ENCODE measurements at places on chromosomes 12 and 14.

- DNase-seq = no peak
These were observed at the start of gene SERPINA3 for GRCh38 chr14:94612174-94612573. Gene SERPINA3 (plus strand): TSS chr14:94612391. CDS start chr14:94614442, 2,051 bp downstream.

DNA sequence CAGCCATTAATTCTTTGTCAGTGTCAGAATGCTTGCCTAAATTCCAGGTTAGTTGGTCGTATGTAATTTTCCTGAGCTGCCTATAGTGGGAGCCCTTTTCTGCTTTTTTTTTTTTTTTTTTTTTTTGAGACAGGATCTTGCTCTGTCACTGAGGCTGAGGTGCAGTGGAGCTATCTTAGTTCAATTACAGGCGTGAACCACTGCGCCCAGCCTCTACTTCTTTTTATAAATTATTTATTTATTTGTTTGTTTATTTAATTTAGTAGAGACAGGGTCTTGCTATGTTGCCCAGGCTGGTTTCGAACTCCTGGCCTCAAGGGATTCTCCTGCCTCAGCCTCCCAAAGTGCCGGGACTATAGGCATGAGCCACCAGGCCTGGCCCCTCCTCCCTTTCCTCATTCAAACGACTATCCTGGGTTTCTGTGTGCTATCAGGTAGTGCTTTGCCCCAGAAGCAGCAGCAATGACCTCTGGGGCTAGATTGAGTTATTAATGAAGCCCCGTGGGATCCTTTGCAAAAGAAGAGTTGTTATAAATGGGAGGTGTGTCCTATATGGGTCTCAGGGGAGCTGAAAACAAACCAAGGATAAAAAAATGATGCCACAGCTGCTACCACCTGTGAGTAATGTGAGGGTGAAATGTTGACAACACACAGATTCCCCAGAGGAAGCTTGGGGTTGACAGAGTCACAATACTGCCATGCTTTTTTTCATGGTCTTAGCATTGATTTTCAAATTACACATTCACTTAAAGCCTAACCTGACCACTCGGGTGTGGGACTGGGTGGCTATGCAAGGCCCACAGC is 34.6 kb upstream of the NFKBIA start:
- DNase-seq = no peak

DNA sequence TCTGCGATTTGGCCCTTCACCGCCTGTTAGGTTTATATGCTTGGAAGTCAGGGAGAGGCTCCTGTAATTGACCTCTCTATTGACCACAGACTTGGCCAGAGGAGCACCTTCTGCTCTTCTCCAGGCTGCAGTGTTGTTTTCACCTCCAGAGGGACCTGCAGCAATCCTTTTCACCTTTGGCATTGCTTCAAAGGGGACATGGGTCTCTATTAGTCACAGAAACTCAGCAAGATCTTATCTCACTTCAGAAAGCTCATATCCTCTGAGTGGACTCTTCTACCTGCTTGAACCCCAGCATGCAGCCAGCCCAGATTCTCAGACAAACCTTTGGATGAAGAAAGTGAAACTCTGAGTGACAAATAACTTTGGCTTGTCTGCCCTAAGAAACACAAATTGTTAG is 339.3 kb downstream of the NRXN3 start:
- no peak for DNase-seq

- no peak for DNase-seq
These were observed 1.8 kb downstream of the PXN start for GRCh38 chr12:120263748-120264085.

GRCh38 chr14:97851428-97851995 is 1054.3 kb downstream of the VRK1 start:
- DNase-seq = no peak

GRCh38 chr14:71554959-71555612 is 377.1 kb upstream of the RGS6 start:
- no peak for DNase-seq

DNA sequence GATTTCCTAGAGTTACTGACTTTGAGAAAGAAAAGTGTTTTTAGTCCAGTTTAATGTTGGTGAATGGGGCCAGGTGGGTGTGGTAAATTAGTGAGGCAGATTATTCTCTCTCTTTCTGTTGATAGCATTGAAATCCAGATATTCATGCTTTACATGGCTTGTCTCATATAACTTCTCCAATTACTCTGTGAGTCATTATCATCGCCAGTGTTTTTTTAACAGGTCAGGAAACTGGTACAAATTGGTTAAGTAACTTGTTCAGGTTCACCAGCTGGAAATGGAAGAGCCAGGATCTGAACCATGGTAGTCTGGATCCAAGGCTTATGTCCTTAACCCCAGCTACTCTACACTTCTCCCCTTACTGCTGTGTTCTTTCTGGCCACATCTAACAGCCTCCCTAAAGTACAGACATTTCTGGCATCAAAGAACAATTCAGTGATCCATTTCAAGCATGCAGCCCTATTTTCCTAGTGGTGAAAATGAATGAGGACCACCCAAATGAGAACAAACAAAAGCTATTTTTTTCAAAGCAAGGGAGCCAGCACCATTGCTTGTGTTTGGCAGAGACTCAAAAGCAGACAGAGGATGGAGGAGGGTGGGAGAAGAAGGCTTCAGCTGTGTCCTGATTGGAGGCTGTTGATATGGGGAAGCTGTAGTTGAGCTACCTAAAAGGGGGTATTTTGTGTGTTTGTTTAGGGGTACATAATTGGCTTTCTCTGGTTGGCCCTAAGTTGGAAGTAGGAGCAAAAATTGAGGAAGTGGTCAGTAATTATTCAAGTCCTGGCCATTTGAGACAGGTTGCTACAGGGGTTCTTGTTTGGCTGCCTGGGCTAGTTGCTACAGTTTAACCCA is 1.7 kb downstream of the IRAK3 start:
- DNase-seq = no peak

Data from suprapubic skin (tissue), 4 donors.